ENCODE measurements at places on chromosomes 12 and 14.

DNA sequence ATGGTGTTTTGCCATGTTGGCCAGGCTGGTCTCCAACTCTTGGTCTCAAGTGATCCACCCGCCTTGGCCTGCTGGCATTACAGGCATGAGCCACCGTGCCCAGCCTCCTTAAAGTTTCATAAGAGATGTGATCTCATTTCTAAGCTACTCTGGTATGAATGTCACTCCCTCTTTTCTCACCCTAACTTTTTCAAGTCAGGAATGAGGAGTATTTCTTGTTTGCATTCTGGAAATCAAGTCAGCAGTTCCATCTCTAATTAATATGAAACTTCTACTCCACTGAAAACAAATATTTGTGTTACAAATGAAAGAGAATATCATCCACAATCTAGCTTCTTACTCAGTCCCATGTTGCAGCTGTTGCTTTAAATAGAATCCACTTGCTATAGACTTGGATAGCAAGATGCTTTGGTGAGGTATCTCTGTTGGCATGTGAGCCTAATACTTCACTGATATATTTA, 61.3 kb downstream of the ARF6 start:
- no peak for DNase-seq

DNA sequence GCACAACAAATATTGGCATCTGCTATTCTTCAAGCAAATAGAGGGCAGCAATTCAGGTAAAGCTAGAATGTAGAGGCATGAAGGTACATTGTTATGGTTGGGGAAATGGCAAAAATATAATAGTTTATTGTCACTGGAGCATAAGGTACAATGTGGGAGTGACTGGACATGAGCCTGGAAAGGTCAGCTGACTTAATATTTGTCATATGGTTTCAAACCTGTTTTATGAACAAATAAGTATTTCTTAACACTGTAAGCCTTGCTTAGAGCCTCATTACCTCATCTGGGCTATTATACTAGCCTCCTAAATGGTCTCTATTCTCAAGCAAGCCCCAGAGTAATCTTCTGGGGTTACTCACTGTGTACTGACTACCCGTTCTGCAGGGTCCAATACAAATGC, 33.7 kb downstream of the FAM177A1 start:
- no peak for DNase-seq

GRCh38 chr12:24198070-24198469, 248.6 kb upstream of the SOX5 start:
- DNase-seq = no peak

- no peak for DNase-seq
These were observed 271.4 kb upstream of the DIO3 start for GRCh38 chr14:101289911-101290310.

GRCh38 chr14:85444635-85445034, 85.3 kb upstream of the FLRT2 start:
- peak; percentile 17 for DNase-seq

DNA sequence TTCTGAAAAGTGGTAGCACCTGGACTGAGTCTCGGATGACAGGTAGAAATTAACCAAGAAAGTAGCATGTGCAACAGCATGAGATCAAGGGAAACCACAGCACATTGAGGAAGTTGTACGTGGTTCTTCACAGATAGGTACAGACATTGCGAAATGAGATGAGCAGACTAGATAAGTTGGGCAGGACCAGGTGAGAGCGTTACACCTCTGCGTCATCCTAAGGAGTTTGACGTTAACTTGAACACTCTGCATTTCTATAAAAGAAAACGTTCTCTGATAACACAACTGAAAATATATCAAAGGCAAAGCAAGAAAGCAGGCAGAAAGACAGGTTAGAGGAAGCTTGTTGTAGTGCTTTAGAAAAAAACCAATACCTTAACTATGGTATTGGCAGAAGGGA, 98.5 kb upstream of the RASSF8 start:
- DNase-seq = no peak

- DNase-seq = no peak
These were observed 6.6 kb downstream of the CAPRIN2 start for GRCh38 chr12:30748147-30748546.

- DNase-seq = no peak
These were observed 192.6 kb upstream of the HMGA2 start for GRCh38 chr12:65631621-65632111.

- DNase-seq = no peak
These were observed 814.9 kb downstream of the LRFN5 start for GRCh38 chr14:42421377-42422078.

DNA sequence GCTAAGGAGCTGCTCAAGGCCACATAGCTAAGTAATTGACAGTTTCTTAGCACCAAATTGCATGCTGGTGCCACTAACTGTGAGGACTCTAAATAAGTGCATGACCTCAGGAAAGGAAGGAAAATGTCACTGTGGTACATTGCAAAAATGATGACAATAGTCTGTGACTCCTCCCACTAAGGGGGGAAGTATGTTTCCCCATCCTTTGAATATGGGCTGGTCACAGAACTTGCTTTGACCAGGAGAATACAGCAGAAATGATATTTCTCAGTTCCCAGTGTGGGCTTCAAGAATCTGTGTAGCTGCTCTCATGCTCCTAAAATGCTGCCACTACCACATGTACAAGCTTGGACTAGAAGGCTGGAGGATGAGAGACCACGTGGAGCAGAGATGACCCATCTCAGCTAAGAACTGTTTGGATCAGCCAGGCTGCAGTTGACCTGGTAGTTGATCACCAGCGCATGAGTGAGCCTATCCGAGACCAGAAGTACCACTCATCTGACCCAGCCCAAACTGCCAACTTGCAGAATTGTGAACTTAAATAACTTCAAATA, 42.2 kb upstream of the NOS1 start:
- DNase-seq = no peak

GRCh38 chr12:46020768-46021167, 30.4 kb upstream of the SCAF11 start:
- no peak for DNase-seq

DNA sequence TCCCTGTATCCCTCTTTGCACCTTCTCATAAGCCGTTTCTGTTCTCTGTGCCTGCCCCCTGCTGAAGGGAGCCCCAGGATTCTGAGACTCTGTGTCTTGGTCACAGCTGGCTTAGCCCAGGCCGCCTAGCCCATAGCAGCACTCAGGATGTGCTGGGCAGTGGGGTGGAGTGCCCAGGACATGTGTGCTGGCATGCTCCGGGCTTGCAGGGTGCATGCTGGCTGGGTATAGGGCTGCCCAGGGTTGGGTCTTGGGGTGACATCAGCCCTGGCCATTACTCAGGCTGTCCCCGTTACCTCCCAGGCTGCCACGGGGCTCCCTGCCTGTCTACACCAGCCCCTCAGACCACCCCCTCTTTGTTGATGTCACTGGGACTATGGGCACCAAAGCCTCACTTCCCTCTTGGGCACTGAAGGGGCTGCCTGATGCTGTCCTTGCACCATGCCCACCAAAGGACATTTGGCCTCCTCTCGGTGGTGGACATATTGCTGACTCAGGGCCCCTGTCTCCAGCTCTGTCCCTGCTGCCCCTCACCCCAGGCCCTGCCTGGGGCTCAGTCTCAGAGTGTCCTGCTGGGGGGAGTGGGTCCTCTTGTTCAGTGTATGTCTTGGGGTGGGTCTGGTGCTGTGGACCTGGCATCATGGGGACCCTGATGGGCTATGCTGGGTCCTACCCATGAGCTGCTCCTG, 2.4 kb downstream of the CEP170B start:
- DNase-seq = no peak

- DNase-seq = no peak
These were observed 13.2 kb downstream of the PRICKLE1 start for GRCh38 chr12:42576374-42576773.

DNA sequence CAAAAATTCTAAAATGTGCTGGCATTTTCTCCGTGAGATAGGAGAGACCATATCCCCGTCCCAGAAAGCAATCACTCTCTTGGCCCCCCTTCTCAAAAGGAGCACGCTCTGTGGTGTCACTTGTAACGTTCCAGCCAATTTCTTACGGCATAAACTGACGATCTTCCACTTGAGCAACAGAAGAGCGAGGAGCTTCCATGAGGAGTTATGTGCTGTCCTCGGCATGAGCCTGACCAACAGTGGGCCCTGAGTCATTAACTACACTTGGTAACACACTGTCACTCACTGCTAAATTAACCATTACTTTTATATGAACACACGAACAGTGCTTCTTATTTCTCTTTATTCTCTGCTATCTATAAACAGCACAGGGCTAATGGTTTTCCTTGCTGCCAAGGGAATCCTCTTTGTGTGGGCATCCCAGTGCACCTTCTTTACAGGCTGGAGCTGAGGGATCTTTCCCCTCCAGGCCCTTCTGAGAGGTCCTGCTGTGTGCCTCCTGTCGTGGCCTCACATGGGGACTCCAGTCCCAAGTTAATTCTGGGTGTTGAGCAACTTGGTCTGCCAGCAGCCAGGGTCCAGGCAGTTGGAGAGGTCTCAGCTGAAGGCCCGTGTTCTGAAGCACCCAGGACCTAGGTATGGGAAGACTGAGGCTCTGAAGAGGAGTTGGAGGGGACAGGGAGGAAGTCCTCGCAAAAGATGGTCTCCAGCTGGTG, 9.4 kb downstream of the SLC6A13 start:
- no peak for DNase-seq
